T1000 (cell line): ENCODE measurements at places on chromosomes 6 and 20.
A peak's percentile ranks its signal among the peaks of the same experiment; 100 is the strongest.

DNA sequence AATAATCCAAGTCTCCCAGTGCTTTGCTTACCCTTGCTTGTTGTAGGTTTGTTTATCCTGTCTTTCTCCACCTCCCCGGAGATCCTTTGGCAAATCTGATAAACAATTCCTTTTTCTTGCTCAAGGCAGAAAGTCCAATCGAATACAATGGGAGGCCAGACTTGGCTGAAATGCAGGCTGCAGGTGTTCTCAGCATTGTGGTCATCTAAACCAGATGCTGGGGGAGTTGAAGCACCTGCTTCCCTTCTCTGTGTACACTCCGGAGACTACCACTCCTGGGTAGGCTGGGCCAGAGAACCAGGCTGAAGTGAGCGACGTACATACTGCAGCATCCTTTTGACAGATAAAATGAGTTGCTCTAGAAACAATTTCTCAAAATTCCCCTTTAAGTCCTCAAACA, 82.6 kb upstream of the PREP start:
- no peak for DNase-seq

DNA sequence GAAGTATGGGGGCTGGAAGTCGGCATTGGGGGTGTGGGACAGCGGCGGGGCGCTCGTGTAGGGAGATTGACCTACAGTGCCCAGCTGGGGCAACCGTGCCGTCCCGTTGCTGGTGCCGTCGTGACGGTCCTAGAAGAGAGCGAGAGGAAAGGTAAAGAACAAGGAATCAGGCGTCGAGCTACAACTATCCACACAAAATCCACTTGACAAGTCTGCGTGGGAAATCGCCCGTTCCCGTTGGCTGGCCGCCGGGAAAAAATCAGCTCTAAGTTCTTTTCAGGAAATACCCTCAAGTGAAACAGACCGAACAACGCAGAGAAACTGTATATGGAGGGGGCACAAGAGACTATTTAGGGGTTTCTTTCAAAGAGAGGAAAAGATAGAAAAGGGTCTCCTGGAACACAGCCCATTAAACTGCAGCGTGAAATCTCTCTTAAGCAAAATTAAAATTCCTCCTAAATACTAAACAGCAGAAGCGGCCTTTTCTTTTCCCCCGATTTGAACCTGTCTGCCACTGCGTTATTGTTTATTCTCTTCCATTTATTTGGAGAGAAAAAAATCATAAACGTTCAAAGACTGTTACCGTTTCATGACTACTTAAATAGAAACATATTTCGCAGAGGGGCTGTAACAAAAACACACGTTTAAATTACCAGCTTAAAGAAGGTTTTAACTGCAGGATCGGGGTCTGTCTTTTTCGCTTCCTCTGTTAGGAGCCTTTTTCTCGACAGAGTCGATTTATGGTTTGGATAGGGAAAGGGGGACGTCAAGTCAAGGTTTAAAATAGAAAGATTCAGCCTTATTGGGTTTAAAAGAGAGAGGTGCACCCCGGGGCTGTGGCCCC, 4.4 kb downstream of the TFAP2A start:
- DNase-seq, result no peak

DNA sequence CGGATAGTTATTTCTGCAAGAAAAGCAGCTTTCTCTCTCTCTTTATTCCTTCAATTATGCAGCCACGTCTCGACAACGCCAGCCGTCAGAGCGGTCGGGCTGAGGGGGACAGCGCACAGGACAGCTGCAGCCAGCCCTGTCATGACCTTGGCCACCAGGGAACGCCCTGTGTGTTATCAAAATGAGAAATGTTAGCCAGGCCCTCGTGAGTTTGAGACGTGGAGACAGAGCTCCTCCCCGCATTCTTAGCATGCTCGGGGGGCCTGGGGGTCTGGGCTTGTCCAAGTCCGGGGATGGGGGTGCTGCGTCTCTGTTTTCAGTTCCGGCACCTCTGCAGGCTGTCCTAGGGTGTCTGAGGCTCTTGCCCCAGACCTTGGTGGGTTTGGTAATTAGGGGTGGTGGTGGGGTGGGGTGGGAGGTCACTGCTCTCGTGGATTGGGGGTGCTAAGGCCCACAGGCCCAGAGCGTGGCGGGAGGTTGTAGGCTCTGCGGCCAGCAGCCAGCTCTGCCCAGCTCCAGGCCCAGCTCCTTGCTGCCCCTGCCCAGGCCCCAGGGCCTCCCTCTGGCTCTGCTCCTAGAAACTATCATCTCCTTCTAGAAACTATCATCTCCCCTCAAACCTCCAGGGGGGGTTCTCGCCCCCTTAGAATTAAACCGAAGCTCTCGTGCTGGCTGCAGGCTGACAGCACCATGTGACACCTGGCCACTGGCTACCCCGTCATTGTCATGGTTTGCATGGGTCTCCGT, 54.3 kb upstream of the GATA5 start:
- DNase-seq, result no peak

- no peak for DNase-seq
Observed at GRCh38 chr6:135052939-135053338, 1.7 kb downstream of the HBS1L start.

- no peak for DNase-seq
Observed at GRCh38 chr20:57959018-57959417, 249.2 kb upstream of the PMEPA1 start.

DNA sequence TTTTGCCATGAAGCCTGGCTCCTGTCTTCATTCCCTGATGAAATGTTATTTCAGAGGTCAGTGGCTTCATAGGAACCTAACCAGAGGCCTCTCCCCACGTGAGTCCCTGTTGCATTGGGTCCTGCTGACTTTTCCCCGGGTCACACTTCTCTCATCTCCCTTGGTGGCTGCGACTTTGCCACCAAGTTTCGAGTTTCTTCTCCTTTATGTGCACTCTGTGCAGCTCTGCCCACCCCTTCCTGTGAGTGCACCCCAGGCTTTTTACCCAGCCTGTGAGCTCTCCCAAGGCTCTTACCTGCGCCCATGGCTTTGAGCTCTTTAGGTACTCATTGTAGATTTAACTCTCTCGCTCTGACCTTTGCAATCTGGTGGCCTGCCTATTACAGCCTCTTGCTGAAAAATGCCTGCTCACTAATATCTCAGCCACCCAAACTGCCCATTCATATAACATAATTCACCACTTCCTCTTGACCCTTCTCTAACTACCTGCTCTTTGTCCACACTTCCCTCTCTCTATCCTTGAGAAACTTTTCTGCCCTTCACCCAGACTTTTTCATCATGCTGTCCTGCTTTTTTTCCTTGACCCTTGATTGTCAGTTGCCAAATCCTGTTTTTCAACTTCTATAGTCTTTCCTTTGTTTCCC, 105.9 kb downstream of the SASH1 start:
- no peak for DNase-seq

DNA sequence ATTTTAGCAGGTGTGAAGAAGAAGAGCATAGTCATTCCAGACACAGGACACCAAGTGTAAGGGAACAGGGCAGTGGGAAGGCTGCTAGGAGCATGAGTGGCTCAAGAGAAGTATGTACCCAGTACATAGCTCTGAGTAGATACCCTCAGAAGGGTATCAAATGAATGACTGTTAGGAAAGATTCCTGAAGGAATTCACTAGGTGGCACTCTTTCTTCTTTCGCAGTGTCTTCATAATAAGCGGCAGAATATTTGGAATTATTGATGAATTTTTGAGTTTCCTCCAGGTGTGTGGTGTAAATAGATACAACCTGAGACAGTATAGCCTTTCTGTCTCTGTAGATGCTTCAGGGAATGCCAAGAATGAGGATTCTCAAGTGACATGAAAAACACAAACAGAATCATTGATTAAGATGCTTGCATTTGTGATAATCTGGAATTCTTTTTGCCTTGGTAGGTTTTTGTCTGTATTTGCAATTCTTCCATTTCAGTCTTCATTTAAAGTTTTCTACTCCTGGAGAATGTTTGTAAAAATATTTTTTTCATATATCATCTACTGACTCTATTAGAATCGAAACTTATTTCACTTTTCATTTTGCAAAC, 264.3 kb upstream of the RIMS1 start:
- no peak for DNase-seq

DNA sequence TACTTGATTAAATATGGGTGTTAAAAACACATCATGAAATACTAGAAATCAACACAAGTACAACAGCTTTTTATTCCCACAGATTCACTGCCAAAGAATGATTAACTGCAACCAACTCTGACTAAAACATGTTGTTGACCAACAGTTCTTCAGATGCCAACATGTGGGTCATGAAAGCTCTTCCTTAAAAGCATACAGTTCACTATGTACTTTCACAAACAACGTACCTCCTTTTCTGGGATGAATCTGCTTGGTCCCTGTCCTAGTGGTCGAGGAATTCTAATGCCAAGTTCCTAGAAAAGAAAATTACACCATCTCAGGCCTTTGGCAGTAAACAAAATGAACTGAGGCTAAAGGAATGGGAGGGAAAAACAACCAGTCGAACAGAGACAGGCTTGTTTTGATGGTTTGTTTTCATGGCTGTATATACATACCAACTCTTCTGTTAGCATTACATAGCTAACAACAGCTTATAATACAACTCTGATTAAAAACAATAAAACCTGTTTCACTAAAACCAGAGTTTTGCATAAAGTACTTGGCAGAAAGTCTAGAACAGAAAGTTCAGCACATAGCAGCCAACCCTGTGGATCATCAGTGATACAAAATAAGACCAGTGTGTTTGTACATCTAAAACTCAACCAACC, 92.5 kb downstream of the SESN1 start:
- no peak for DNase-seq

DNA sequence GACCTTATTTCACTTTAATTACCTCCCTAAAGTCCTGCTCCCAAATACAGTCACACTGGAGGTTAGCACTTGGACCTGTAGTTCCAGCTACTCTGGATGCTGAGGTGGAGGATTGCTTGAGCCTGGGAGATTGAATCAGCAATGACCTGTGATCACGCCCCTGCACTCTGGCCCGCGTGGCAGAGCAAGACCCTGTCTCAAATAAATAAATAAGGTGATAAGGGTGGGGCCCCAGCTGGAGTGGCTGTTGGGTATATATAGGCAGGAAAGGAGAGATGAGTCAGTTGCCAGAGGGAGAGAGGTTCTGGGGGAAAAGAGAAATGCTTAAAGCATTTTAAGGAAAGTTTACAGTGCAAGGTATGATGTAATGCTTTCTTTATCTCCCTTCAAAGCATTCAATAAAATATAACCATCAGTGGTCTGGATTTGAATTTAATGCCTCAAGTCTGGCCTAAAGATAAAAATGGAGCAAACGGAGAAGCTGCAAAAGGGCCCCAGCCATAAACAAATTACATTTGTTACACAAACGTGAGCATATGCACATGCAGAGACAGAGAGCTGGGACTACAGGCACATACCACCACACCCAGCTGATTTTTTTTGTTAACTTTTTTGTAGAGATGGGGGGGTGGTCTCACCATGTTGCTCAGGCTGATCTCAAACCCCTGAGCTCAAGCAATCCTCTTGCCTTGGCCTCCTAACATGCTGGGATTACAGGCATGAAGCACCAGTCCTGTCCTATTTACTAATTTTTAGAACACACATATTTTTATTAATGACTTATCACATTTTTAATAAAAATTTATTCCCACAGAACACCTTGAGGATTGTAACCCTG, 6.1 kb upstream of the PM20D2 start:
- DNase-seq, result peak; percentile 16

DNA sequence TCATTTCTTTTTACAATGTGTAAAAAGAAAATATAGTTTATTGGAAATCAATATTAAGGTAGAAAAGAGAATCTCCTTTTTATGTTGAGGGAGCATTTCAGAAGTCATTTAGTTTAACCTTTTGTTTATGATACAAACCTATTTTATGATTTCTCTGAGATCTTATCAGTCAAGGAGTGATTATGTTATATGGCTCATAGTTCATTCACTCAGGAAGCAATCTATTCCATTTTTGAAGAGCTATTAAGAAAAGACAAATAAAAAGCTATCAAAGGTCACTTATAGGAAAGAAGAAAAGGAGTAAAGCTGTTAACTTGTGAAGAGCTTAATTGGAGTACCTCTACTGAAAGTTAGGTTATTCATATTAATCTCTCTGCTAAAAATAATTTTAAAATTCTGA, 526.6 kb upstream of the JAG1 start:
- no peak for DNase-seq

DNA sequence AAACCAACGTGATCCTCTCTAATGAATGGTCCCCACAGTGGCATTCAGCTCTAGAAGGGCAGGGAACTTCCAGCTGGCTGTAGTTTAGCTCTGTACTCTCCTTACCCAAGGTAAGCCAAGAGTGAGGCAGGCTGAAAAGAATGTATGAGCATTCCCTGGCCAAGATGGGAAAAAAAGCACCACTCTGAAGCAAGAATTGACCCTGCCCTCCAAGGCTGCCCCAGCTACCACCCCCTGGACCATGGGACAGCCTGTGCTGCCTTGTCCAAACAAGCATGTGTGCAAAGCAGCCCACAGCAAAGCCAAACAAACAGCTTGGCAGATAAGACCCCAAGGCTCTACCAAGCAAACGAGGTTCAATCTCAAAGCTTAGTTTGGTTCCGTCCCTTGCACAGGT, 73.9 kb downstream of the GFOD1 start:
- DNase-seq, result no peak

GRCh38 chr6:4383910-4384638, 248.7 kb upstream of the ECI2 start:
- DNase-seq, result no peak

- no peak for DNase-seq
Observed at GRCh38 chr6:132814716-132815570, 574 bp downstream of the RPS12 start.

DNA sequence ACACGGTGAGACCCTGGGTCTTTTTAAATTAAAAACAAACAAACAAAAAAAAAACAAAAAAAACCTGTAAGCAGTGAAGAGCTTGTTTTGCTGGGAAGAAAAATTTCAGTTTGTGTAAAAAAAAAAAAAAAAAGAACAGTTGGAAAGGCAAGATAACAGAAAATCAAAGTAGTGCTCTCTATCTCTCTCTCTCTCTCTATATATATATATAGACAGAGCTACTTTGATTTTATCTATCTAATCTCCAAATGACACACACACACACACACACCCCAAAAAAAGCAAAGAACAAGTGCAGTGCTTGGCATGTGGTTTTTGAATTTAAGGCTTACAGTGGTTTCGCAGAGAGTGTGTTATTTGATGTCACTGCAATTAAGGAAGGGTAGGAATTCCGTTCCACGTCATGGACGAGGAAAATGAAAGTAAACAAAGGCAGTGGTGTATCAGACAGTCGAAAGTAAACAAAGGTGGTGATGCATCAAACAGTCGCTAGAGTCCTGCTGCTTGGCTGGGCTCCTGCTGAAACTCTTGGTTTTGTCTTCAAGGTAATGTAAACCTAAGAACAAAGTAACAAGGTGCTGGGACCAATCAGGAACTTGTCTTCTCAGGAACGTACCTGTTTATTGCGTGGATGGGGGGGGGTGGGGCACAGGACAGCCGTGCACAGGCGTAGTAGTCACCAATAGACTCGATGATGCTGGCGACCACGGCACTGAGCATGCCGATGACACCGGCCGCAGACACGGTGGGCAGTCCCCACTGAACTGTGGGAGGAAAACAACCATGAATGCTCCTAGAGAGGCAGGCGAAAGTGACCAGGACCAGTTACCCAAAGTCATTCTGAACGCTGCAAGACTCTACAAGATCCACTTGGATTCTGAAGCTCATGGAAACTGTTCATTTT, 131.8 kb downstream of the SLC23A2 start:
- no peak for DNase-seq

- DNase-seq, result no peak
Observed at GRCh38 chr6:166946125-166946524, 10.2 kb downstream of the RNASET2 start.

- DNase-seq, result peak; percentile 41
Observed at GRCh38 chr20:51554538-51555165, 12.1 kb upstream of the NFATC2 start.
